ENCODE measurements at places on chromosomes 1 and 21.

DNA sequence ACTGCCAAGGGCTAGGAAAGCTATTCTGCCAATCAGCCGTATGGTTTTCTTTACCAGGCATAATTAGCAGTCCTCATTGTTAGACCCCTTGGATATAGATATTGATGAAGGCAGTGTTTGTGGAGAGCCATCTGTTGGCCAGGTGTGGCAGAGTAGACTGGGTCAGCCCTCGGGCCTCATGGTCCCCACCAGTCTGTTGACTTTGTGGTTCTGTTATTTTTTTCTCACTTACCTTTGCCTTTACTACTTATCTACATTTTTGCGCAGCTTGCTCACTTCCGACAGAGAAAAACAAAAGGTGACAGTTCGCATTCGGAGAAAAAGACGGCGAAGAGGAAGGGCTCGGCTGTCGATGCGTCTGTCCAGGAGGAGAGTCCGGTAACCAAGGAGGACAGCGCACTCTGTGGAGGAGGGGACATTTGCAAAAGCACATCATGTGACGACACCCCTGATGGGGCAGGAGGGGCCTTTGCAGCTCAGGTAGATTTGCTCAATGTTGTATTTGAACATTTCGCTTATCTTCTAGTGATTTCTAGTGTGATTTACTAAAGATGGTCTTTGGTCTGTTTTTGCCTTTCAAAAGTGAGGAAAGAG lies 2.3 kb downstream of the PCNT start:
- DNase-seq, result no peak

DNA sequence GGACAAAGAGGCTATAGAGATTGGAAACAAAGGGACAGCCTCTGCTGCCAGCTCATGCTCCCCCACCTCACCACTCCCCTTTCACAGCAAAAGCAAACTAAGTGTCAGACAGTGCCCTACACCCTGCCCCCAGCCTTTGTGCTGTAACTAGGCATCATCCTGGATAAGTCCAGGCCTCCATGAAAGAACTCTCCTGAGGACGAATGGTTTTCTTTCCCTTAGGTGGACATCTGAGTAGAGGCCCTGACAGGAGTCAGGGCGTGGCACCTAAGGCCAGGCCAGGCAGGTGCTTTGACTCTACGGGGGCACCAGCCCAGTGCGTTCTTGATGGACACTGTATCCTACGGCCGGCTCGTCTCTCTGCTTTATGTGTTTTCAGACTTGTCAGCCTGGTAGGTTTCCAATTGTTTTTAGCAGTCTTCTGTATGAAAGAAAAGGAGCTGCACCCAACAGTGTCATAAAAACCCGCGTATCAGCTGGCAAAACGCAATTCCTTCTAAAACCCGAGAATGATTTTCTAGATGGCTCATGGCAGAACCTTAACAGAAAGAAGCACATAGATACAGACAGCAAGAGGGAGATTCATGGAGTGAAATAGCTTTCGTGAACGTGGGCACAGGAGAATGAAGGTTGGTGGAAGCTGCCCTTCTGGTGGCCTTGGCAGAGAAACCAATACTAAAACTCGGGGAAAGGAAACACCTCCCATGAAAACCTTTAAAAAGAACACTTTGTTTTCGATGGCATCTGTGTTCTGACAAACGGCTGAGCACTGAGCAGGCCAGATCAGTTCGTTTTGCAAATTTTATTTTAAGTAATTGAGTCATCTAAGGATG lies 51.7 kb upstream of the AJAP1 start:
- DNase-seq, result no peak

- no peak for DNase-seq
Measured at GRCh38 chr1:41728403-41729202, 190.1 kb downstream of the HIVEP3 start.

DNA sequence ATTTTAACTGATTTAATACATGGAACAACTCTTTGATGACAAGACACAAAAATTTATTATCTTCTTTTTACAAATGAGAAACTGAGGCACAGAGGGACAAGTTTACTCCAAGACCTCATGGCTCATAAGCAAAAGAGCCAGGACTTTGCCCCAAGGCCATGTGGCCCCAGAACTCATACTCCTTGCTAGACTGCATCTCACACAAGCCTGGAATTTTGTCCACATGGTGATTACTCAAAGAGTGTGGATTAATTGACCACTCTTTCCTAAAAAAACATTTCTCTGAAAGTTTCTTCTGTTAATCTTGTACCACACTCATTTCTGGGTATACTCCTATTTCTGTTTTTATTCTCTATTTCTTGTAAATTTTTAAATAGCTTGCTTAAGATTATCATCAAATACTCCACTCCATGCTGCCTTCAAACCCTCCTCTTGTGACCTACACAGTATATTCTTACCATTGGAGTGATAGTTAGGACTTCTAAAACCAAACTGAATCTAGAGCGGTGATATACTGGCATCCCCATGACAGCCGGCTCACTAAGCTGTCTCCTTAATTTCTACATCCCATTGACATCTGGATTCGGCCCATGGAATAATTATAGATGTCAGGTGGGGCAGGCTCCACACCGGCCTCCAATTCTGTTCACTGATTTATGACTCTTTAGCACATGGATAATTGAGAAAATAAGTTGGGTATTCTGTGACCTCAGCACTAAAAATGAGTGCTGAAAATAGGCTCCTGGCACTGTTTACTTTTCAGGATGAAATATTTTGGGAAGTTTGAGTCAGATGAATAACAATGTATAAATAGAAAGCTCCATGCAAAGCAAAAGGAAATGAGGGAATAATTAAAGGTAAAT lies 16.1 kb downstream of the RGS4 start:
- DNase-seq, result no peak

- no peak for DNase-seq
Measured at GRCh38 chr1:233328142-233328921, 808 bp downstream of the MAP3K21 start.

- DNase-seq, result no peak
Measured at GRCh38 chr1:168224991-168225390, 813 bp upstream of the SFT2D2 start.

- DNase-seq, result no peak
Measured at GRCh38 chr1:92832537-92833114, 786 bp downstream of the RPL5 start.

DNA sequence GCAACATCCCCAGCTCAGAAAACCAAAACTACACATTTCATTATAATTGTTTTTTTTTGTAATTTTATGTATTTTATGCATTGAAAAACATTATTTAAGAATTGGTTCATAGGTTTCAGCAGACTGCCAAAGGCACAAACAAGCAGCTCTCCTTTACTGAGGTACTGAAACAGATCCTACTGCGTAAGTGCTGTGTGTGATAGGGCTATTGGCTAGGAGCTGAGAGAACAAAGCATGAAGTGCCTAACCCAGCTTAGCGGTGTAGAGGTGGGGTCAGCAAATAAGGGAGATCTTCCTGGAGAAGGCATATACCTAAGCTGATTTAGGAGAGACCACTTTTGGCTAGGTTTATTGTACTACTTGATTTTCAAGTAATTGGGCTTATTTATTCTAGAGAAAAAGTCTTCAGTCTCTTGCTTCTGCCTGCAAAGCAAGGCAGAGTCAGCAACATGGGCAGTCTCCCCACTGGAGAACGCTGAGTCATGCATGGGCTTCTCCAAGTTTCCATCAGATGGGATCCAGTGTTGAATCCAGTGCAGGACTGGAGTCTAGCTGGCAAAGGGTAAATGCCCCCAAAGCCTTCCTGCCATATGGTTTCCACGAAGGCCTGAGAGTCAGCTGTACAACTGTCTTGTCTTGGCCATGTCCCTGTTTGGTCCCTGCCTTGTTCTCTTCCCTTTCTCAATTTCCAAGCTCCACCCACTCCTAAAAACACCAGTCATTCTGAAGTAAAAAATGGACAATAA lies 18.0 kb upstream of the YTHDF2 start:
- DNase-seq, result no peak

GRCh38 chr1:19735440-19736127 lies 64.1 kb downstream of the TMCO4 start:
- no peak for DNase-seq

DNA sequence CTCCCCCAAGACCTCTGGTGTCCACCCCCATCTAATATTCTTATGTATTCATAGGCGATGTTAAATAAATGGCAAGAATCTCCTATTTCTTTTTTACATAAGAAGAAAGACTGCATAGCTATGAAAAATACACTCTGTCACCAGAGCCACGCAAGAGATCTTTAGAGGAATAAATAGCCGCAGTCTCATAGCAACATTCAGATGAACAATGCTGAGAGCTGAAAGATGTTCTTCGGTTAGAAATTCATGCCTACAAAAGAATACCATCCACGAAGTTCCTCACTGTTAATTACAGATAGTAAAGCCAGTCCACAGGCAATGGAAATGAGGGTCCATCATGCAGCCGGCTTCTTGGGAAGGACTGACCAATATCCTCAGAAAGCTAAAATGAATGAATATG lies 76.0 kb upstream of the SOD1 start:
- DNase-seq, result no peak

DNA sequence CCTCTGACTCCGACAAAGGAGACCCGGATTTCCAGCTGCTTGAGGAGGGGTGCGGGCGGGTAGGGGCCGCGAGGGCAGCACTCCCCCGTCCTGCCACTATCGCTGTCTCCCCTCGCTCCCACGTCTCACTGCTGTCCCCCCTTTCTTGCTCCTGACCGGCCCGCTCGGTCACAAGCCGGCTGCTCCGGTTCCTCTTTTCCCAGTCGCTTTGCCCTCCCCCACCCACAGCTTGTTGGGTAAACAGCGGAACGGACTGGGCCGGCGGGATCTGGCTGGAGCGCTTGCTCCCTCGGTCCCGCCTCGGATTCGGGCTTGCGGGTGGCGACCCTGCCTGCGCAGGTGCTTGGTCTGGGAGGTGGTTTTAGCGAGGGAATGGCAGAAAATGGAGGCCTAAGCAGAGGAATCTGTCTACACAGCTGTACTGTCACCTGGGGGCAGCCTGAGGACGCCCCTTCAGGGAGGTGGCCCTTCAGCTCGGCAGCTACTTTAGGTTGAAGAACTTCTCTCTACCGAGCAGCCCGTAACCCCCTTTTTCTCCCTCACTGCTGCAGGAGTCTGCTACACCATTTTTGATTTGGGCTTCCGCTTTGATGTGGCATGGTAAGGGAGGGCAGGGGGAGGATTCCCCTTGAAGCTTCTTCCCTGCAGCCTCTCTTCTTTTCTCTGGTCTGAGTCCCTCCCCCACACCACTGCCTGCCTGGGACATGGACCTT lies 645 bp downstream of the ATP6V0B start:
- no peak for DNase-seq

- DNase-seq, result no peak
Measured at GRCh38 chr1:82453511-82454185, 652.9 kb downstream of the ADGRL2 start.

DNA sequence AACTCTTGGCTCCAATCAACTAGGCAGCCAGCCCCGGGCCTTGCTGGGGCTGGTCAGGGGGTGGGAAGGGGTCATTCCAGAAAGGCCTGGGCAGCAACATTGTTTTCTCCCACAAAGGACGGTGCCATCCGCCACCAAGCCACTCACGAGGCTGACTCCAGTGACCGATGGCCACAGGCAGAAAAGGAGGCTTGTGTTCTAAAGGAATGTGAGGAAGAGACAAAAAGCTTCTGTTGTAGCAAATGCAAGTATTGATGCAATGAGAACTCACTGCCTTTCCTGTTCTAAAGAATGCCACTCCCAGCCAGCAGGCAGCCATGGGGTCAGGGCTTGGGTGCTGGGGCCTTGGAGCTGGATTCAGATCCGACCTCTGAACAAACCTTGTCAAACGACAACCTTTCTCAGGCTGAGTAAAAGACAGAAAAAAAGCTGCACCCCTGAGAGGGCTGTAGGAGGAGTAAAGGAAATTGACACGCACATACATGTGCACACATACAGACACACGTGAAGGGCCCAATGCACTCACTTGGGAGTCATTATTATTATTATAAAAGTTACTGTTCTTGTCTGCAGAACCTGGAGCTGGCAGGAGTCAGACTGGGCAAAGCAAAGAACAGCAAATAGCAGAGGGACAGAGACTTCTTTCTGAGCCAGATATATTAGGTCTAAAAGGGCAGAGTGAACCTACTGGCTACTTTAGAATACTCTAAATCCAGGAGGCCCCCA lies 13.9 kb upstream of the PRMT2 start:
- no peak for DNase-seq

- DNase-seq, result no peak
Measured at GRCh38 chr1:228899421-228899956, 164.2 kb downstream of the RHOU start.

- peak; percentile 24 for DNase-seq
Measured at GRCh38 chr1:203036135-203036534, 9.8 kb downstream of the PPFIA4 start.

DNA sequence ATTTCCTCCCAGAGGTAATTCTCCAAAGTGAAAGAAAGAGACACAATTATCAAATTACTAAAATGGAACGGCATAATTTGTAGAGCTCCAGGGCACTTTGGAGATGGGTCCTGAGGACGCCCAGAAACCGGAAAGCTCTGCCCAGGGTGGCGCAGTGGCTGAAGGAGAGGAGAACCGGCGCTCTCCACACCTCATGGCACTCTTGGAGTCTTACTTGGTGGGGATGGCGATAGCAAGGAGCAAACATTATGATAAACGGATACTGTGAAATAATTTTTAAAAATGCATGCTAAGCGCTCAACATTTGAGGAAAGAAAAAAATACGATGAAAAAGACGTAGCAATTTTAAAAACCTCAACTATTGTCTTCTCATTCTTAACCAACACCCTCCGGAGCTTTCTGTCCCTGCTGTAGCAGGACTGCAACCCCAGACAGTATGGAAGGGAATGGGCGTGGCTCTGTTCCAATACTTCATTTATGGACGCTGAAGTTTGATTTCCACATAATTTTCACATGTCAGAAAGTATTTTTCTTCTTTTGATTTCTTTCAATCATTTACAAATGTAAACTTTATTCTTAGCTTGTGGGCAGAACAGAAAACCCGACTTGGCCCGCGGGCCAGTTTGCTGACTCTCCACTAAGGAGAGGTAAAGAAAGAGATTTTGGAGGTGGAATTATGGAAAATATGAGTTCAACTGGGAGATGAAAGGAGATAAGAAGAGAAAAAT lies 1.1 kb downstream of the S100A11 start:
- no peak for DNase-seq

- DNase-seq, result no peak
Measured at GRCh38 chr1:156886583-156887281, 6.8 kb upstream of the PEAR1 start.

DNA sequence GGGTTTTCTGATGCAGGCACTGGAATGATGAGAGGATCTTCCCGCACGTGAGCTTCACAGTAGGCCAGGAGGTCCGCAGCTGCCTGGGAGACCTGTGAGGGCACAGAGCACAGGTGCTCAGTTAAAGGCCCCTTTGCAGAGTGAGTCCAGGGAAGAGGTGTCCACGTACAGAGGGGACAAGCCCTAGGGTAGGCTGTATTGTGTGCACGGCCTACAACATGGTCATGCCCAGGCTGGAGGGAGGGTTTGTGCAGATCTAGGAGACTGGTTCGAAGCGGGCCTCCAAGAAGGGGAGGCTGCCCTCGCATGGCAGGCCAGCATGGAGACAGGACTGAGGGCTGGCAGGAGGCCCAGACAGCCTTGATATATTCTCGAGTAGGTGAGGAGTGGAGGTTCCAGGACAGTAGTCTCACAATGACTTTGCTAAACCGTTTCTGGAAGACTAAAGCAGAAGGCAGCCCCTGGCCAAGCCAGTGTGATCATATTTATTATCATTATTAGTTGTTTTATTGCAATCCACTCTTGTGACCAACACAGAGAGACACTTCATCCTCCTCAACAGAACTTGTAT lies 48.0 kb upstream of the B3GALNT2 start:
- no peak for DNase-seq

- no peak for DNase-seq
Measured at GRCh38 chr1:228488125-228488817, 1.1 kb downstream of the RNF187 start.
